ENCODE measurements at places on chromosomes 5 and 9.

- peak; percentile 2 for DNase-seq
Measured at GRCh38 chr9:78351816-78352215, 54.9 kb downstream of the PSAT1 start.

DNA sequence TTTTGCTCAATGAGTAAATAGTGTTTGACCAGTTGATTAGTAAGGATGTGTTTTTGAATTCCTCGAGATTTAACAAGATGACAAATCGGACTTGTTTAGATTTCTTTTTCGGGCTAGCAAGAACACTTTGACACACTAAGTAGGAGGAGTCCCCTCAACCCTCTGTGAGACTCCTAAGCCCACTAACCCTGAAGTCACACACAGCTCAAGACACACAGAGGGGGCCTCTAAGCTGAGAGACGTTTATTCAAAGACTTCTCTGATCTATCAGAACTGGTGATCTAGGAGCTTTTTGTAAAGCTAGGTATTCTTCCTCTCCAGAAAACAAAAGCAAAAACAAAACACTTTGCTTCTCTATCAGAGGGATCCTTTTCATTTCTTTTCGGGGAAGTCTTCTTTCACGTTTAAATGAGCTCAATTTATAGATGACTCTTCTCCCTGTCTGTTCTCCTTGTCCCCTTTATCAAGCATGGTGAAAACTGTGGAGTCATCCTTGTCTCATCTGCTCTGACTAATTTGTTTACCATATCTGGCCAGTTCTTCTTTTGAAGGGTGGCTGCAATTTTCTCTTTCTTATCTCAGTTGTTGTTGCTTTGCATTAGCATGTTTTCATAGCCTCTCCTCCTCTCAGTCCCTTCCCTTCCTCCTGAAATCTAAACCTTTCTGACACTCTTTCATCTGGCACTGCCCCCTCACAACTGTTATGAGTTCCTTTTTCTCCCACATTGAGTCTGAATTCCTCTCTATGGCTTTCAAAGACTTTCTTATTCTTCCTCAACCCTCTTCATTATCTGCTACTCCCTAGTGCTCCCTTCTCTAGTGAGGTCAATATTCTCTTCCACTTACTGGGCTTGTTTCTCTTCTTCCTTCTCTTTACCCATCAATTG lies 68.5 kb upstream of the RAI14 start:
- no peak for DNase-seq

DNA sequence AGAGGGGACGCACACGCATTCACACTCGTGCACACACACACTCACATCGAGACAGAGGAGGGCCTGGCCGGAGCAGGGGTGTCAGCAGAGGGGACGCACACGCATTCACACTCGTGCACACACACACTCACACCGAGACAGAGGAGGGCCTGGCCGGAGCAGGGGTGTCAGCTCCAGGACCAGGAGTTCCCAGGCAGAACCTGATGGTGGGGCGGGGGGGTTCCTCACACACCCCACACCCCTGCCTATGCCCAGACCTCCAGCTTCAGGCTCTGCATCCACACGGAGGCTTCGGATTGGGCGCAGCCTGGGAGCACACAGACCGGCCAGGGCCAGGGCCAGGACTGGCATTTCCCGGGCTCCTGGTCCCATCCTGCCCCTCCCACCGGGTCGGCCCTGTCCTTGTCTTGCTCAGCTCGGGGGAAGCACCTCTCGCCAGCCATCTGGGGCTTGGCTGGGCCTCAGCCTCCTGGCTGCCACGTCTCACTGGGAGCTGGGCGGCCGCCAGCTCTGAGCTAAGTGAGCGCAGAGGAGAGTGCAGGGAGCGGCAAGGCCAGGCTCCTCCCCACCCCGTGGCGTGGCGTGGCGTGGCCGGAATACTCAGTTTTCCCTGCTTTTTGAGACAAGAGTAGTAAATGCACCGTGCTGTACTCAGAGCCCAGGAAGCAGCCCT lies 31.3 kb downstream of the ADAMTS2 start:
- DNase-seq = no peak

DNA sequence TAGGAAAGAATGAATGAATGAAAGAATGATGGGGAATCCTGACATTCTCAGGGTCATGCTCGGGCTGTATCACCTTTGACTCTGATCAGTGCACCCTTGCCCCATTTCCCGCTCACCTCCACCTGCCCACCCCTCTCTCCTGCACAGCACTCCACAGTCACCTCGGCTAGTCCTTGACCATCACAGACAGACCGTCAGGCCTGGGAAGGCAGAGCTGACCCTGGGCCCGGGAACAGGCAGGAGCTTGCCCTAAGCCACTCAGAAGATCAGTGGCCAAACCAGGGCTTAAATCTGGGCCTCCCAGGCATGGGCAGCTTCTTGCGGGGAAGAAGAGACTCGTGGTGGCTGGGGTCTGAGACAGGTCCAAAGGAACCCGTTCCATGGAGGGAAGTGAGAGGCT lies 3.6 kb downstream of the ST6GALNAC6 start:
- DNase-seq = no peak

GRCh38 chr5:139848508-139849100 lies 53.0 kb downstream of the PSD2 start:
- peak; percentile 13 for DNase-seq

DNA sequence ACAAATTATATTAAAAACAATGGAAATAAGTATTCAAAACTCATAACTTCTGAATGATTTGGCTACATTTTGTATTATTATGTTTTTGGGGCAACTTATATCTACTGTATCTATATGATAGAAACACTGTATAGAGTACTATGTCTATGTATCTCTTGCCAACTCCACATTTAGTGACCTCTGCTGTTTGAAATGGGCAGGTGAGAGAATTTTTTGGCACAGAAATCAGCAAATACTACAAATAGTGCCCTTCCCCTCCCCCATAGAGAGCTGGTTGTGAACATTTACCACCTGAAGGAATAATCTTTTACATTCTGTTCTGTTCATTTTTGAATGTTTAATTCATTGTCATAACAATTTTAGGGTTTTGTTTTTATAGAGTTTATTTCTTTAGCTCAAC lies 545.3 kb downstream of the PDE4D start:
- no peak for DNase-seq

GRCh38 chr9:107036367-107036766 lies 173.4 kb downstream of the ZNF462 start:
- no peak for DNase-seq

DNA sequence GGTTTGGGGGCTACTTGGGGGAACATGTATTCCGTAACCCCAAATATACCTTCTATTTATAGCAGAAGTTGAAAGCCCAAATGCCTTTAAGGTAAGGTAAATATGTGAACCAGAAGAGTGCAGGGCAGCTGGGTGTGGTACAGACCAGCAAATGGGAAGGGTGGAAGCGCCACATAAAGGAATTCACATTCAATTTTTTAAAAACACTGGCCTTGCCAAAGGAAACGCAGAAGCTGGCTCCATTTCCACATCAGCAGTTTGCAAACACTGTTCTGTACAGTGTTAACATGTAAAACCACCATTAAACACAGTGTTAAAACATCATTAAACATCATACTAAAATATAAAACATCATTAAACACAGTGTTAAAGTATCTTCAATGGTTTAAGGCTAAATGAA lies 3.5 kb upstream of the BHMT start:
- no peak for DNase-seq

DNA sequence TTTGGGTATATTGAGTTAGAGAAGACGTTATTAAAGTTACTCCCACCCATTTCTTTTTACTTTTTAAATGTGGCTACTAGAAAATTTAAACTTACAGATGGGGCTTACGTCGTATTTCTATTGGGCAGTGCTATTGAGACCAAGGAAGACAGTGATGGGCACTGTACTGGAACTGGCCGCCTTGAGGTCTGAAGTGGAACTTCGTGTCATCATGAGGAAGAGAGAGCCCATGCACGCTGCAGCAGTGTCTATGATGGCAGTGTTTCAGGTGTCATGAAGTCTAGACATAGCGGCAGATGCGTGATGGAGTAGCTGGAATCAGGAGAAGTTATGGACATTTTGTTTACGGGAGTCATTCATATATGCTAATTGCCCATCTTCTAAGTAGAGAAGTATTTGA lies 143.7 kb downstream of the LRRC70 start:
- no peak for DNase-seq

GRCh38 chr9:76891279-76891678 lies 14.6 kb downstream of the PRUNE2 start:
- no peak for DNase-seq

GRCh38 chr5:38589629-38590028 lies 33.2 kb upstream of the LIFR start:
- no peak for DNase-seq

Measured in CD4-positive, alpha-beta T cell treated with Interleukin-4 for 4 hours (primary cell).